ENCODE measurements at places on chromosomes 7 and 10. TPM values are rescaled to one million over a fixed set of nuclear protein-coding genes. Genes with fewer than 3 reads are reported as not detected.

Gene CTAGE4
- total RNA-seq: not detected

Gene ADAMTS14
- total RNA-seq: 0.02 TPM

GRCh38 chr10:100731407-100732240, 13.8 kb upstream of the PAX2 start:
- DNase-seq: no peak

DNA sequence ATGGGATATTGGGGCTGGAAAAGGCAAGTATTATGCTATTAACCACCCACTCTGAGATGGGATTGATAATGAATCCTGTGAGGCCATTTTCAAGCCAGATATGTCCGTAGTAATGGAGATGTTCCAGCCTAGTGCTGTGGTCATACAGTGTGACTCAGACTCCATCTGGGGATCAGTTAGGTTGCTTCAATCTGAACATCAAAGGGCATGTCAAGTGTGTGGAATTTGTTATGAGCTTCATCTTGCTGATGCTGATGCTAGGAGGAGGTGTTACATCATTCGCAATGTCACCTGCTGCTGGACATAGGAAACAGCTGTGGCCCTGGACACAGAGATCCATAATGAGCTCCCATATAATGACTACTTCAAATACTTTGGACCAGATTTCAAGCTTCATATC, 144.7 kb downstream of the PLCE1 start:
- DNase-seq: no peak

GRCh38 chr7:36132012-36132411, 21.0 kb upstream of the EEPD1 start:
- no peak for DNase-seq

GRCh38 chr7:131602304-131602993, 46.0 kb upstream of the PODXL start:
- DNase-seq: peak; percentile 59
